ENCODE measurements at places on chromosomes 6 and 20. TPM values are rescaled to one million over a fixed set of nuclear protein-coding genes. Genes with fewer than 3 reads are reported as not detected.

The RPS18 gene
- 1,987 TPM for total RNA-seq

The TMEM217 gene
- total RNA-seq = 4.0 TPM

The MYCT1 gene
- total RNA-seq = not detected

The ISM1 gene
- not detected for total RNA-seq

The KHDC1L gene
- total RNA-seq = not detected

The NKX2-4 gene
- total RNA-seq = not detected

The MRPL14 gene
- 82.0 TPM for total RNA-seq

The TRERF1 gene
- 30.6 TPM for total RNA-seq

The CNBD2 gene
- 3.7 TPM for total RNA-seq

The IMPG1 gene
- not detected for total RNA-seq

The RIPOR2 gene
- total RNA-seq = 0.54 TPM

The LRRC1 gene
- 13.8 TPM for total RNA-seq

The ULBP2 gene
- total RNA-seq = 0.69 TPM

The TP53TG5 gene
- total RNA-seq = not detected

The CLVS2 gene
- 1.1 TPM for total RNA-seq

The MACROD2 gene
- 1.2 TPM for total RNA-seq

The SAMD3 gene
- total RNA-seq = not detected

The TRPC4AP gene
- 48.4 TPM for total RNA-seq

The SLC17A2 gene
- total RNA-seq = not detected

The POU5F1 gene
- total RNA-seq = 1.1 TPM

The PTPRA gene
- 56.6 TPM for total RNA-seq

The JARID2 gene
- total RNA-seq = 6.0 TPM

The GSTA2 gene
- total RNA-seq = not detected

The KIF6 gene
- not detected for total RNA-seq

The DNMT3B gene
- total RNA-seq = 3.5 TPM

The PRR18 gene
- 0.23 TPM for total RNA-seq

The KCNK15 gene
- 7.4 TPM for total RNA-seq

The NDUFAF5 gene
- 23.0 TPM for total RNA-seq

The SLC17A1 gene
- not detected for total RNA-seq

The SAMD10 gene
- total RNA-seq = 8.8 TPM

The XKR7 gene
- total RNA-seq = 6.2 TPM

The TMEM200A gene
- total RNA-seq = 0.10 TPM

The EZR gene
- 263 TPM for total RNA-seq

The PACRG gene
- total RNA-seq = 0.59 TPM

The ZCCHC3 gene
- 18.9 TPM for total RNA-seq

The PPP1R3G gene
- 0.44 TPM for total RNA-seq

The DDO gene
- total RNA-seq = 0.39 TPM

The RIPOR3 gene
- 92.5 TPM for total RNA-seq

The C20orf144 gene
- total RNA-seq = not detected

All from Panc1 (cell line).